ENCODE measurements at places on chromosomes 6 and 20.

- no peak for DNase-seq
Observed at GRCh38 chr6:134938896-134939295, 11.0 kb downstream of the ALDH8A1 start.

DNA sequence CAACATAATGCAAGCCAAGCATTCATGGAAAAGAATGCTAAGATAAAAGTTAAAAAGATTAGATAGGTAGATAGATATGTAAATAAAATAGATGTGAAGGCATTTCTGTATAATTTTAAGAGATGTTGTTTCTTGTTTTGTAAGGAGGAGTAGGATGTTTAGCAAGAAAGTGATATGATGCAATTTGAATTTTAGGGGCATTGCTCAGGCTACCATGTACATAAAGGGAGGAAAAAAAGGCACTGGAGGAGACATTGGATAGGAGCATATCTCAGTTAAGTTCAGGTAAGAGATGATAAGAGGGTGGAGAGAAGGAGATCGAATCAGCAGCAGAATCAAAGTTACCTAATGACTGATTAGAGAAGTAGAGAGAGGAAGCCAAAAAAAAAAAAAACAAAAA is 194.7 kb downstream of the TENT5A start:
- no peak for DNase-seq

- no peak for DNase-seq
Observed at GRCh38 chr6:77786935-77787629, 134.2 kb downstream of the MEI4 start.

DNA sequence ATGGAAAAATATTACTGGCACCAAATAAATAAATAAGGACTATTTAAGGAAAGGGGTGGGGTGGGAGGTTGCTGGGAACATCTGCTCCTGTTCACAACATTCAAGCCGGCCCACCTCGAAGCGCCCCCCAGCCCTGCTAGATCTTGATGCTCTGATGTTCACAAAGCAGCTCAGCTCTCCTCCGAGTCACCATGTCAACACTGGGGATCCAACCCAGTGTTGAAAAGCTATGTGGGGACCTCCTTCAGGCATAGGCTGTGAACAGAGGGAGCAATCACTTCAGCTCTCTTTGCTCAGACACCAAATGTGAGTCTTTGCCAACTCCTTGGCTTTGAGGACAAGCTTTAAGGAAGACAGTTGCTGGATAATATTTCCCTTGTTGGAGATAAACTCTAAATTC is 176.8 kb upstream of the NT5E start:
- DNase-seq = no peak

- no peak for DNase-seq
Observed at GRCh38 chr6:2959909-2960719, 11.3 kb downstream of the SERPINB6 start.

DNA sequence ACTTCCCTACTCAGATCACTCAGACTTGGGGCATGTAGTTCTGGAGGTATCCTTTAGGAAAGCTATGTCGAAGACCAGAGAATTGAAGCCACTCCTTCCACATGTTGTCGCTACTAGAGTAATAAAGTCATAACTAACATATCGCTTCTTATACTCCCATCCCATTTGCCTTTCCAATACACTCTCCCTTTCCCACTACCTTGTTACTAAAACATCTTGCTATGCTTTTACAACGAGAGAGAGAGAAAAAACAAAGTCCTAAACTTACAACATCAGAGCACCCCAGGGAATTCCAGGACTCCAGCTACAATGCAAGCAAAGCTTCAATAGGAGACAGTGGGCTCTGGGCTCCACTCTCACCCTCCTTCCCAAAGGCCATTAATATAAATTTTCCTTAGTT is 5.1 kb upstream of the LAMP5 start:
- DNase-seq = no peak

DNA sequence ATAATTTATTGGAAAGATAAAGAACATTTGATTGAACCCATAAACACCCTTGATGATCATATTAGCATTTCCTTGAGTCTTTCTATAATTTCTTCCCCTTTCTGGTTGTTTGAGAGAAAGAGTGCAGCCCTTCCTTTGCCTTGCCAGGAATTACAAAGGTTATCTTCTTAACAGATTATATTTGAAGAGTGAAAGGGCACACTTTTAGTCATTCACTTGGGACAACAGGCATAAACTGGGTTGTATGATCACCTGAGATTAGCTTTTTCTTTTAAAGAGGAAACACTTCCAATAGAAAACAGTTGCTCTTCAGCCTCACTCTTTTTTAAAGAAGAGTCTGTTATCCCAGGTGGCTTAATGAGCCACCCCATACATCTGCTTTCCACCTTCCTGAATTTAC is 295.2 kb downstream of the PHF3 start:
- no peak for DNase-seq

GRCh38 chr20:14413835-14414234 is 76.4 kb upstream of the FLRT3 start:
- DNase-seq = no peak

DNA sequence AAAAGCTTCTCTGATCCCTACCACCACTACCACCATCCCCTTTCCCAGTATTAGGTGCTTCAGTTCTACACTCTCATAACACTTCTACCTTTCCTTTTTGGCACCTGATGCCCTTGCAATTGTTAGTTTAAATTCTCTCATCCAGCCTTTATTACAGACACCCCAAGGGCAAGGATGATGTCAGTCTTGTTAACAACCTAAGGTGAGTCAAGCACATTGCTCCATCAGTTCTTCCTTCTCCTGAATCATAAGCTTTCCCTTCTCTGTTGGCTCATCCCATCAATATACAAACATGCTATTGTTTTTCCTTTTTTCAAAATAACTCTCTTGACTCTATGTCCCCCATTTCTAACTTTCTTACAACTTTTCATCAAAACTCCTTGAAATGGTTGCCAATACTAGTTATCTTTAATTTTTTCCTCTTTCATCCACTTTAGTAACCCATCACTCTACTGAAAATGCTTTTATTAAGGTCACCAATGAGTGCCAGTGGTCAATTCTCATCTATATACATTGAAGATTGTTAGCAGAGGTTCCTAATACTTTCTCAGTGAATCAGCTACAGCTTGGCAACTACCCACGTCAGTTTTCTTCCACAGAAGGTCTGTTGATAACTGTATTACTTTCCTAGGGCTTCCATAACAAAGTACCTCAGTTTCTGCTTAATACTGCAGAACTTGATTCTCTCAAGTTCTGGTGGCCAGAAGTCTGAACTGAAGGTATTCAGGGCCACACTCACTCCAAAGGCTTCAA is 97.1 kb upstream of the FLRT3 start:
- no peak for DNase-seq

DNA sequence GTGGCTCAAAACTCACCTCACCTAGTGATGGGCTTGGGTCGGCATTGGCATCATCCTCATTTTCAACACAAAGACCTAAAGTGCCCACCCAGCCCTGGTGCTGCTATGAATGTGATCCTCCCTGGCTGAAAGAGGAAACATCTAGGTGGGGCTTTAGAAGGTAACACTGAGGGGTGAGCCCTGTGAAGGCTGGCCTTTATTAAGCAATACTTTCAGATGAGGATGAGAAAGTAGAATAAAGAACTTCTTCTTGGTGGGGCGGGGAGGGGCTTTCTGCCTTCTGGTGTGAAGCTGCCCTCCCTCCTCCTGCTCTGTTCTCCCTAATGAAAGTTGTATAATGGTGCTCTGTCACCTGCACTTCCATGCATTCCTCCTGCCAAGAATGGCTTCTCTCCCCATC is 133.0 kb upstream of the TRAF3IP2 start:
- DNase-seq = no peak

DNA sequence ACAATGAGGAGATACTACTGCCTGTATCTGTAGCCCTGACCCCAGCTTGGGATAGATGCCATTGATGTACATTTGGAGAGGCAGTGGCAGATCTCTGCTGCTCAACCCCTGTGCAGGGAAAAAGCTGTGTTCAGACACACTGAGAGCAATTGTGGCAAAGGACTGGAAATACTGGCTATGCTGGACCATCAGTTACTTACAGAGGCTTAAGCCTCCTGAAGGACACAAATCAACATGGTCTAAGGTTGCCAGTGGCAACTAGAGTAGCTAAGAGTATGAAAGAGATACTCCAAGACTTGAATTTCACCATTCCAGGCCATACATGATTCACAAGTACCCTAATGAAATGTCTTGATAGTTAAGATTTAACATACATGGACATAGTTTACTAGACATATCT is 32.4 kb upstream of the ENPP4 start:
- DNase-seq = no peak

DNA sequence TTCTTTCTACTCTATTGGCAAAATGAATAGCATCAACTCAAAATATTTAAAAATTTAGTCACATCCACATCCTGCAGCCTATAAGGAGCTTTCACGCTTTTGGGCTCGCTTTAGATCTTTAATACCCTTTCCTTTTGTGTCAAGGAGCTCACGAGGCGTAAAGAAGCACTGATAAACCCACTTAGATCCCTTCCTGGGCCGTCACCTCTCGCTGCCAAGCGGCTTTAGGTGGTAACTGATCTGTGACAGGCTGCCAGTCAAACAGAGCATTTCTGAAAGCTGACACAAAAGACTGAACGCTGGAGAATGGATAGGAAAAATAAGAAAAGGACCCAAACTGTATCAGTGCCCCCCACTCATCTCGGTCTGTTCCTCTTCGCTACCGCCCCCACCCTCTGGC is 385.7 kb upstream of the MMS22L start:
- no peak for DNase-seq

GRCh38 chr20:62500237-62500864 is 24.6 kb upstream of the GATA5 start:
- DNase-seq = no peak

GRCh38 chr6:124670801-124671200 is 291.4 kb upstream of the RNF217 start:
- no peak for DNase-seq

DNA sequence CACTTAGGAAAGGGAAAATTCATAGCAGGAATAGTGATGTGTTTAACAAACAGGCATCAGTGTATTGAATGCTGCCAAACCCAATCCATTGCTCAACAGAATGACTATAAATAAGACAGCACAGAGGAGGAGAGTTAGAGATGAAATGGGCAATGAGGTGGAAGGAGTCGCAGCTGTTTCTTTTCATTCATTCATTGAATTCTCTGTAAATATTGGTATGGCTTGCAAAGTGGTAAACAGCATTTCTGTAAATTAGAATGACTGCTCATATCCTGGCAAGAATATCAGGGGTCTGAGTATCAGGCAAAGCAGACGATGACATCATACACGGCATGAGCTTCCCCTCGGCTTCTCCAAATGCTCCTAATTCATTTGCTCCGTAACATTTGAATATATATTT is 703.6 kb upstream of the SLC35B3 start:
- DNase-seq = no peak

DNA sequence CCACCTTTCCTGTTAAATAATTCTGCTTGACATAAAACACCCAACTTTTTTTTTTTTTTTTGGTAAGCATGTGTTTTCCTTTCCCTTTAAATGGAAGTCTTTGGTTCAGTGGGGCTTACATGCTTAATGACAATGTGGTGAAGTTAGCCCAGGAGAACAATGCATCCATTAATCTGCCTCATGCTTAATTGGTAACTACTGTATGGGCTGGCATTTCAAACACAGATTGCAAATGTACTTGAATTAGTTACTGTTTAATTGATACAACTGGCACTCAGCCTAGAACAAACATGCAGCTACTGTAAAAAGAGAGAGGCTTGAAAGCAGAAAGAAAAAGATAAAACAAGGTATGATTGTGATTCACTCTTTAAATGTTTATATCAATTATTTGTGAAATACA is 483.6 kb upstream of the NOX3 start:
- DNase-seq = no peak

- DNase-seq = no peak
Observed at GRCh38 chr6:165183071-165183470, 126.3 kb downstream of the C6orf118 start.

DNA sequence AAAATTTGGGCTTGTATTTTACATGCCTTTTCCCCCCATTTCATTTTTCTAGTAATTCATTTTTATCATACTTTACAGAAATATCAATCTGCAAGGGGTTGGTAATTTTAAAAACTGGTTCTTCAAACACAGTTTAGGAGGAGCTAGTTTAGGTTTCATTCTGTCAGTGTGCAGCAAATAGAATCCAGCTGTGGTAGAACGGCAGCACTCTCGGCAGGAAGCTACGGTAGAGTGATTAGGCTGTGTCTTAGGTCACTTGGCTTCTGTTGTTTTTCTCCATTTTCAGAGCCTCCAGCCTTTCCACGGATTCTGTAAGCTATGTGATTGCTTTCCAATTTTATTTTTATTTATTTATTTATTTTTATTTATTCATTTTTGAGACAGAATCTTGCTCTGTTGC is 32.7 kb downstream of the TLDC2 start:
- DNase-seq = no peak

GRCh38 chr20:50022676-50023075 is 39.9 kb downstream of the SNAI1 start:
- no peak for DNase-seq

- no peak for DNase-seq
Observed at GRCh38 chr20:51428401-51429143, 113.9 kb downstream of the NFATC2 start.

GRCh38 chr20:54176610-54177009 is 2.8 kb upstream of the CYP24A1 start:
- DNase-seq = no peak

DNA sequence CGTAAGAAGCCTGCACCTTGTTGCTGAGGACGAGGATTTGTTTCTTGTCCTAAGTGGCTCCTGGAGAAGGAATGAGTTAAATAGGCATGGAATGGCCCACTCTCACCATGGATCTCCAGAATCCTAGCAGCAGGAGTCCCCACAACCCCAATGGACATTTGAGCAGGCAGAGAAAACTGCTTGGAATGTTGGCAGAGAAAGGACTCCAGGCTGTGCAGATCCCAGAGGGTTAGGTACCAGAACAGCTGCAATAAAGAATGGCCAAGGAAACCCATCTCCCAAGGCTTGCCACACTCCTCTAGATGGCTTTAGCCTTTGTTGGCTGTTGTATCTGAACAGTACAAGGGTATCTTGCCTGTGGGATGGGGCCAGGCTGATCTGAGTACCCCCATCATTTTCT is 1415.7 kb upstream of the ADGRB3 start:
- DNase-seq = no peak

- no peak for DNase-seq
Observed at GRCh38 chr6:35214869-35215664, 1.3 kb downstream of the SCUBE3 start.

DNA sequence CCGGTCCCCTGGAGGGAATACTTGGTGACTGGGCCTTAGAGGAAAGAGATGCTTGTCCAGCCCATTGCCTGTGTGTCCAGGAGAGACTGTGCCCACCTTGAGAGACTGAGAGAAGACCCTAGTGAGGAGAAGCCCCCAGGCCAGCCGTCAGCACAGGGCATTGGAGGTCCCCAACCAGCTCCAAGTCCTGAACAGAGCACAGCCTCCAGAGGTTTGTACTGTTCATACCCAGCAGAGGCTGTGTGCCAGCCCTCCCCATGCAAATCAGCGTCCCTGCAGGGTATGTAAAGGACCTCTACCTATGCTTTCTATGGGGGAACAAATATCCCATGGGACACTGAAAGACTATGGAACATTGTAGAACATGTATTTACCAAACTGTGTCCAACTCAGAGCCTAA is 8.4 kb downstream of the HLA-E start:
- DNase-seq = no peak

GRCh38 chr20:58895448-58896180 is 43.1 kb downstream of the GNAS start:
- DNase-seq = no peak
